ENCODE measurements at places on chromosomes 11 and 22. TPM values are rescaled to one million over a fixed set of nuclear protein-coding genes. Genes with fewer than 3 reads are reported as not detected.
A peak's percentile ranks its signal among the peaks of the same experiment; 100 is the strongest.

GRCh38 chr11:77059806-77060205 lies 7.0 kb upstream of the CAPN5 start:
- no peak for DNase-seq

- peak; percentile 85 for DNase-seq
Measured at GRCh38 chr11:68632802-68633201, 51.5 kb upstream of the GAL start.

DNA sequence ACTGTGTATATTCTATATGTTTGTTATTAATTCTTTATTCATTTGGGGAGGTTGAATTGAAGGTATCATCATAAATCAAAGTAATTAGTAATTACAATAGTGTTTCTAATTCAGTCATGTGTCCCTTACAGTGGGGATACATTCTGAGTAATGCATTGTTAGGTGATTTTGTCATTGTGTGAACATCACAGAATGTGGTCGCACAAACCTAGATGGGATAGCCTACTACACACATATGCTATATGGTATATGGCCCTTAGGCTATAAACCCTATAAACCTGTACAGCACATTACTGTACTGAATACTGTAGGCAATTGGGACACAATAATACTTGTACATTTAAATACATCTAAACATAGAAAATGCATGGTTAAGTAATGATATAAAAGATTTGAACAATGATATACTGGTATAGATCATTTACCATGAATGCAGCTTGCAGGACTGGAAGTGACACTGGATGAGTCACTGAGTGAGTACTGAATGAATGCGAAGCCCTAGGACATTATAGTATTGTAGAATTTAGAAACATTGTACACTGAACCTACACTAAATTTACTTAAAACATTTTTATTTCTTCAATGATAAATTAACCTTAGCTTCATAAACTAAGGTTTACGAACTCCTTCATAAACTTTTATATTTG lies 936.2 kb upstream of the CHORDC1 start:
- DNase-seq, result no peak

- no peak for DNase-seq
Measured at GRCh38 chr22:25475257-25476022, 89.0 kb upstream of the GRK3 start.

GRCh38 chr11:20844216-20844615 lies 174.8 kb downstream of the NELL1 start:
- no peak for DNase-seq

- no peak for DNase-seq
Measured at GRCh38 chr11:65589444-65590239, 6.0 kb downstream of the KCNK7 start.

GRCh38 chr11:74725701-74726100 lies 5.5 kb downstream of the CHRDL2 start:
- no peak for DNase-seq

The ADM gene
- 14.4 TPM for total RNA-seq

The MMP12 gene
- total RNA-seq, result not detected

The GGT5 gene
- total RNA-seq, result 103 TPM

The HSPB2 gene
- 4.4 TPM for total RNA-seq
